CD4-positive, alpha-beta T cell treated with Interleukin-1 beta for 1 hour (primary cell): ENCODE measurements at places on chromosomes 1 and 21.

- DNase-seq = no peak
Measured at GRCh38 chr1:199691540-199691939, 336.0 kb upstream of the NR5A2 start.

DNA sequence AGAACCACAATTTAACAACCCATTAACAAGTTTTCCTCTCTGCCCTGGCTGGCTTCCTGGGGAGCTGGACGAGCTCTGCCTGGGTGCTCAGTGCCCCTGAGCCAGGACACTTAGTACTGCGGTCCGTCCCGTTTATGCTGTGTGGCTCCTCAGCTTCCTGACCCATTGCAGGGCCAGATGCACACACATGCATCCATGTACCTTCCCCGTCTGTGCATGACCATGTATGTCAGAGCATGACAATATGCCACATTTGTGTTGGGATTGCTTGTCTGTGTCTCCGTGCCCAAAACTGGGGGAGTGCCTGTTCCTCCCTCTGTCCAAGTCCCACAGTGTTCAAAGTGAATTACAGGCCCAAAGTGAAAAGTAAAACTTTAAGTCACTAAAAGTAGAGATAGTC lies 9.7 kb upstream of the TFF3 start:
- no peak for DNase-seq

DNA sequence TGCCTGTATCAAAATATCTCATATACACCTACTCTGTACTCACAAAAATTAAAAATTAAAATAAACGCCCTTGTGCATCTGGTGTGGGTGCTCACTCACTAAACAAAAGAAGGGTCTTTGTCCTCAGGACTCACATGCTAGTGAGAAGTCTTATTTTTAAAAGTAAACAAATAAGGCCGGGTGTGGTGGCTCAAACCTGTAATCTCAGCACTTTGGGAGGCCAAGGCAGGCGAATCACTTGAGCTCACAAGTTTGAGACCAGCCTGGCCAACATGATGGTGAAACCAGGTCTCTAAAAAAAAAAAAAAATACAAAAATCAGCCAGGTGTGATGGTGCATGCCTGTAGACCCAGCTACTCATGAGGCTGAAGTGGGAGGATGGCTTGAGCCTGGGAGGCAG lies 51.5 kb downstream of the BCAR3 start:
- DNase-seq = no peak

GRCh38 chr1:50970931-50971582 lies 1.0 kb downstream of the CDKN2C start:
- no peak for DNase-seq

DNA sequence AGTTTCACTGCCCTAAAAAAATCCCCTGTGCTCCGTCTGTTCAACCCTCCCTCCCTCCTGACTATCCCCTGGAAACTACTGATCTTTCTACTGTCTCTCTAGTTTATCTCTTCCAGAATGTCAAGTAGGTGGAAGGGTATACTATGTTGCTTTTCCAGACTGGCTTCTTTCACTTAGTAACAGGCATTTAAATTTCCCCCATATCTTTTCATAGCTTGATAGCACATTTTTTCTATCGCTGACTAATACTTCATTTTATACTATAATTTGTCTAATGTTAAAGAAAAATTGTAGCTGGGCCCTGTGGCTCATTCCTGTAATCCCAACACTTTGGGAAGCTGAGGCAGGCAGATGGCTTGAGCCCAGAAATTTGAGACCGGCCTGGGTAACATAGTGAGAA lies 142.8 kb downstream of the DSCAM start:
- DNase-seq = no peak

- no peak for DNase-seq
Measured at GRCh38 chr1:1066403-1067283, 7.5 kb downstream of the RNF223 start.

GRCh38 chr1:2158272-2158671 lies 36.3 kb downstream of the FAAP20 start:
- DNase-seq = no peak

- DNase-seq = no peak
Measured at GRCh38 chr1:9746651-9747050, 77.1 kb downstream of the CLSTN1 start.

- DNase-seq = no peak
Measured at GRCh38 chr1:34070201-34070836, 94.7 kb downstream of the CSMD2 start.

DNA sequence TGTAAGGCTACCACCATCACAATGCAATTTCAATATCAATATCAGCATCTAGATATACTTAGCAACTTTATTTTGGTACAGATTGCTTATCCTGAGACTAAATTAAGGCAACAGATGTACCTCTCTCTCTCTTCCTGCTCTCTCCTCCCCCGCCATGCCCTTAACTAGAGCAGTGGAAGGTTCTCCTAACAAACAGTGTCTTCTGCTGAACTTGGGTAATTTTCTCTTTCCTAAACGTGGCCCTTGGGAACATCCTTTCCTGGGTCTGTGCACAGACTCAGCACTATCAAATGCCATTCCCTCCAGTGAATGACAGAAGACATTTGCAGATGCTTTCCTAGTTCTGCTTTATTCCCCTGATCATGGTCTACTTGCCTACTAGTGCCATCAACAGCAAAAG lies 85.6 kb upstream of the TTC39A start:
- DNase-seq = no peak

- no peak for DNase-seq
Measured at GRCh38 chr1:194833111-194833510, 1646.7 kb upstream of the B3GALT2 start.

DNA sequence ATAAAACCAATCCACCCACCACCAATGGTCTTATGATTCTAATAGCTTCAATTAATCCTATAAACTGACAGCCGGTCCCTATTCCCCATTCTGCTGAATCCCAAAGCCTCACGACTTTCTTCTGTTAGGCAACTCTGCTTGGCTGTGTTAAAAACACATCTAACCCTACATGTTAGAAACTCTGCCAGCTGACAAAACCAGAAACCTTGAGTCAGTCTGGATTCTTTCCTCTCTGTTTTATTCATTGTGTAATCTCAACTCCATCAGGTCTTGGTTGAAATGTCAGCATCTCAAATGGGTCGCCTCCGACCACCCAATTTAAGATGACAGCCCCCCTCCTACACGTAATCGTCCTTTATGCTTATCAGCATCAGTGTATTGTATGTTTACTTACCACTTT lies 312.1 kb downstream of the DISC1 start:
- DNase-seq = no peak

GRCh38 chr1:33654267-33654834 lies 181.9 kb downstream of the ZSCAN20 start:
- DNase-seq = no peak
